Activated naive CD8-positive, alpha-beta T cell treated with anti-CD3 and anti-CD28 coated beads, Interleukin-2, amount 10 ng/mL, durations not matched to agents 7 days and 5 days (primary cell): ENCODE measurements at places on chromosomes 6 and 20.

DNA sequence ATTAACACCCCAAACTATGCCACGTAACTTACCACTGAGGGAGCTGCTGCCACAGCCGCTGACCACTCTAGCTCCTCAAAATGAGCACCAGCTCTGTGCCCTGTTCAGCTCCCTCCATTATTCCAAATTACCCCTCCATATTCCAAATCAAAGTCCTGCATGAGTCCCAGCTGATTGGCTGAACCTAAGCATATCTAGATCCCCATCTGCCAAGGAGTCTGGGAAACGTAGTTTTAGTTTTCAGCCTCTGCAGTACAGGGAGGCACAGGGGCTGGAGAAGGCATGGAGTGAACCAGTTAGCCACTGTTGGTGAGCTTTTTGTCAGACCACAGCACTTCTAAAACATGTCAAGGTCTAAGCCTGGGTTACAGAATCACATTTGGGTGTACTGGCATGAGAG lies 15.9 kb downstream of the UNC5CL start:
- H3K27ac ChIP-seq = no peak overlapping the region
- peaks cover 11% of the 10 kb centered on the region for H3K4me1 ChIP-seq

DNA sequence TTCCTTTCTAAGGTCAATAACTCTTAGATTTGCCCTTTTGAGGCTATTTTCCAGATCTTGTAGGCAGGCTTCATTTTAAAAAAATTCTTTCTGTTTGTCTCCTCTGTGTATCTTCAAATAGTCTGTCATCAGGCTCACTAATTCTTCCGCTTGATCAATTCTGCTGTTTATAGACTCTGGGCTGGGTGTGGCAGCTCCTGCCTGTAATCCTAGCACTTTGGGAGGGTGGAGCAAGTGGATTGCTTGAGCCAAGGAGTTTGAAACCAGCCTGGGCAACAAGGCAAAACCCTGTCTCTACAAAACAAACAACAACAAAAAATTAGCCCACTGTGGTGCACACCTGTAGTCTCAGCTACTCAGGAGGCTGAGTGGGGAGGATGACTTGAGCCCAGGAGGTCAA lies 40.0 kb upstream of the SCP2D1 start:
- peaks cover 15% of the 10 kb centered on the region for H3K27me3 ChIP-seq
- no peak overlapping the region for H3K4me3 ChIP-seq
- no peak overlapping the region for H3K27ac ChIP-seq
- H3K36me3 ChIP-seq = no peaks in the 10 kb centered on the region

DNA sequence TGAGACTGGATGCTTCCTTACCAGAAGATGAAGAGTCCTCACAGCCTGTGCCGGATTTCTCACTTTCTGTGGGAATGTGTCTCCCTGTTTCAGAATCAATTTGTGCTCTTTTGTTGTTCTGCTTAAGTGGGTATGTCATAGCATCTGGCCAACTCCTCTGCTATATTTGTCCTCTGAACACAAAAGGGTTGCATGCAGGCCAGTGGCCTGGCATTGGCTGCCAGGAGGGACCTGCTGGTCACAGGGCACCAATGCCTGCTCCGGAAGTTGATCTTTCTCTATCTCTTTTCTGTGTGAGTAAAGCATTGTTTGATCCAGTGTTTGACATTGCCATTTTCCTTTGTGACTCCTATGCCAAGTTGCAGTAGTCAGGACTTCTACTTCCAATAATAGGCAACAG lies 47.8 kb downstream of the JARID2 start:
- no peak for DNase-seq
- peak overlapping the region; percentile 68 for H3K27ac ChIP-seq
- peaks cover 31% of the 10 kb centered on the region for H3K36me3 ChIP-seq
- H3K27me3 ChIP-seq = no peaks in the 10 kb centered on the region
- no peak overlapping the region for H3K4me3 ChIP-seq

GRCh38 chr6:11650711-11651110 lies 113.2 kb downstream of the TMEM170B start:
- peaks cover 12% of the 10 kb centered on the region for H3K4me1 ChIP-seq
- no peak overlapping the region for H3K27ac ChIP-seq
- H3K27me3 ChIP-seq = peaks cover 8% of the 10 kb centered on the region
- no peaks in the 10 kb centered on the region for H3K36me3 ChIP-seq

- no peak for DNase-seq
- peaks cover 60% of the 10 kb centered on the region for H3K36me3 ChIP-seq
- H3K27me3 ChIP-seq = peaks cover 1% of the 10 kb centered on the region
These were observed 17.9 kb downstream of the AHI1 start for GRCh38 chr6:135479601-135480000.

DNA sequence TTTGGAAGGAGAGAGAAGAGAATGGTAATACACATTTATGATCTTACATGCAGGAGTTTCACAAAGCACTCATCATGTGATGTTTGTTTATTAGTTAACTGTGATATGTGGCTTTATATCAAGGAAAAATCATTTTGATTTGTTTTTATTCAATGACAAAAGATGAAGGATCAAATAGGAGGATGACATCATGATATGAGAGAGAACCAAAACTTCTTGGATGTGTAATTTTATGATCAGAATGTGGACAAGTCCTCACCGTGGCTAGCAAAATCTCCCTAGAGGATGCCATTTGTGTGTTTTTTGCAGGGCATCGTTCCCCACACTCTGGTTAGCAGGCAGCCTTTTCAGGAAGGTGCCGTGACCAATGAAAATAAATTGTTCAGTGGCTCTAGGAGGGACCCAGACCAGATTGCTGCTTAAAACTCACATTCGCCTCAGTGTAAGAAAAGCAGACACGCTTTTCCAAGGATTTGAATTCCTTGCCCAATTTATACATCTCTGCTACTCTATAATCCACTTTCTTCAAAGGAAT lies 552.7 kb downstream of the NKAIN2 start:
- H3K4me1 ChIP-seq = no peaks in the 10 kb centered on the region
- no peaks in the 10 kb centered on the region for H3K36me3 ChIP-seq
- no peaks in the 10 kb centered on the region for H3K27me3 ChIP-seq
- H3K27ac ChIP-seq = no peak overlapping the region

- no peaks in the 10 kb centered on the region for H3K36me3 ChIP-seq
- H3K27me3 ChIP-seq = peaks cover 2% of the 10 kb centered on the region
- no peak overlapping the region for H3K27ac ChIP-seq
- DNase-seq = no peak
These were observed 14.8 kb downstream of the ARMC12 start for GRCh38 chr6:35751594-35751993.

DNA sequence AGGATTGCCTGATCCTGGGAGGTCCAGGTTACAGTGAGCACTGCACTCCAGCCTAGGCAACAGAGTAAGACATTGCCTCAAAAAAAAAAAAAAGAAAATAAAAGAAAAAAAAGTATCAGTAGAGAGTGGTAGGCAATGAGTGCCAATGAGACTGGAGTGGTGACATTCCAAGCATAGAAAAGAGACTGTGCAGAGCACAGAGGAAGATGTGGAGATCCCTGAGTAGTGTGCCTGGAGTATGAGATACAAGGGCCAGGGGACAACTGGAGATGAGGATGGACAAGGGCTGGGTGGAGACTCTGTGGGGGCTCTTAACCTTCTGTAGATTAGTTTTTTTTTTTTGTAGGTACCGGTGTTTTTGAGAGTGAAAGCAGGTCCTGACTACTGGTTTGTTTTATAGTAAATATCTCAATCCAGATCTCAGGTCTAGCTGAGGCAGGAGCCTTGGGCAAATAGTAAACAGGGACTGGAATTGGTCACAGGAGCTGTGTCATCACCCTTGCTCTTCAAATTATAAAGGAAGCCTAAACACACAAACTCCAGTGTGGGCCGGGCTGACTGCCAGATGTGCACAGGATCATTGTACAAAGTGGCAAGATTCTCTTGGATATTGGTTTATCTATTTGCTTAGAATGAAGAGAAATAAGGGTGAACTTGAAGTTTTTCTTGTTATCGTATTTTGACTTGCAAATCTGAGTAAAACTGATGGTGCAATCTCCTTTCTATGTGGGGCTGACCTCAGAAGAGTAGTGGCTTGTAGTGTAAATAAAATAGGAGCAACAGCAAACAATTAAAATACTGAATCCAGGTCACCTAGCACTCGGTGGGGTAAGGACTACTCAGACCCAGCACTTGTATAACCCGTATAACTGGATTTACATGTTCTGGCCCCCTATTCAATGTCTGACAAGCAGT lies 144.9 kb downstream of the SOX4 start:
- peaks cover 4% of the 10 kb centered on the region for H3K27me3 ChIP-seq
- no peak overlapping the region for H3K4me3 ChIP-seq
- no peaks in the 10 kb centered on the region for H3K36me3 ChIP-seq
- peaks cover 3% of the 10 kb centered on the region for H3K4me1 ChIP-seq
- H3K27ac ChIP-seq = no peak overlapping the region

GRCh38 chr6:43275801-43276576 lies 22.1 kb upstream of the SLC22A7 start:
- DNase-seq = peak; percentile 56
- peak overlapping the region; percentile 81 for H3K4me3 ChIP-seq
- H3K27ac ChIP-seq = peak overlapping the region; percentile 67
- no peaks in the 10 kb centered on the region for H3K36me3 ChIP-seq
- H3K4me1 ChIP-seq = peaks cover 5% of the 10 kb centered on the region

DNA sequence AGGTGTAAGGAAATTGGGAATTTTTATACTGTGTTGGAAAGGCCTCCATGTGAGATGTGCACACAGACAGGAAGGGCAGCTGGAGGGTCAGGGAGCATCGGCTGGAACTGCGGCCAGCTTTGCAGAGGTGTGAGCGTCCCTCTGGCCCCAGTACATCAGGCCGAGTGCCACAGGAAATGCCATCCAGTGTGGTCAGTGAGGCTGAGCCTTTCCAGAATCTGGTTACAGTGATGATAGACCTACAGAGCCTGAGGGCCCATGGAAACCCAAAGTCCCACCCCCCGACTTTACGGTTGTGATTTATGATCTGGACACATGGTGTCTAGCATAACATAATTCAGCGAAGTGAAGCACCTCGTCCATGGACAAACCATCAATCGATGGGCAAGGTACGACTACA lies 137.3 kb upstream of the PDE10A start:
- no peaks in the 10 kb centered on the region for H3K4me1 ChIP-seq
- H3K36me3 ChIP-seq = no peaks in the 10 kb centered on the region
- DNase-seq = no peak
- H3K4me3 ChIP-seq = no peak overlapping the region

- no peak overlapping the region for H3K4me3 ChIP-seq
- H3K36me3 ChIP-seq = no peaks in the 10 kb centered on the region
- no peaks in the 10 kb centered on the region for H3K27me3 ChIP-seq
- H3K27ac ChIP-seq = no peak overlapping the region
- DNase-seq = no peak
These were observed 25.4 kb downstream of the FLRT3 start for GRCh38 chr20:14312001-14312400.

DNA sequence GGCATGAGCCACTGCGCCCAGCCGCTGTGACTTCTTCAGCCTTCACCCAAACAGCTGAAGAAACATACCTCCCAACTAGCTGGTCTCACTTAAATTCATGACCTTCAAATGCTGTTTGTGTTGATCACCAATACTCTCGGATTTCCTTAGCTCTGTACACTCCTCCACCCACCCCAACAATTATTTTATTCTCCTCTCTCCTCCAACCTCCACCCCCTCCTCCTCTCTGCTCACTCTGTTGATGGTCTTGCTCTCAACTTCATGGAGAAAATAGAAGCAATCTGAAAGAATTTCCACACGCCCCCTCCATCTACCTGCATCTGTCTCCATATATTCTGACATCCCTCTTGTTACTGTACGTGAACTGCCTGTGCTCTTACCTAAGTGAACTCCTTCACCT lies 6.6 kb upstream of the DLK2 start:
- H3K27me3 ChIP-seq = peaks cover 46% of the 10 kb centered on the region
- no peak overlapping the region for H3K4me3 ChIP-seq
- H3K36me3 ChIP-seq = no peaks in the 10 kb centered on the region
- no peak overlapping the region for H3K27ac ChIP-seq

DNA sequence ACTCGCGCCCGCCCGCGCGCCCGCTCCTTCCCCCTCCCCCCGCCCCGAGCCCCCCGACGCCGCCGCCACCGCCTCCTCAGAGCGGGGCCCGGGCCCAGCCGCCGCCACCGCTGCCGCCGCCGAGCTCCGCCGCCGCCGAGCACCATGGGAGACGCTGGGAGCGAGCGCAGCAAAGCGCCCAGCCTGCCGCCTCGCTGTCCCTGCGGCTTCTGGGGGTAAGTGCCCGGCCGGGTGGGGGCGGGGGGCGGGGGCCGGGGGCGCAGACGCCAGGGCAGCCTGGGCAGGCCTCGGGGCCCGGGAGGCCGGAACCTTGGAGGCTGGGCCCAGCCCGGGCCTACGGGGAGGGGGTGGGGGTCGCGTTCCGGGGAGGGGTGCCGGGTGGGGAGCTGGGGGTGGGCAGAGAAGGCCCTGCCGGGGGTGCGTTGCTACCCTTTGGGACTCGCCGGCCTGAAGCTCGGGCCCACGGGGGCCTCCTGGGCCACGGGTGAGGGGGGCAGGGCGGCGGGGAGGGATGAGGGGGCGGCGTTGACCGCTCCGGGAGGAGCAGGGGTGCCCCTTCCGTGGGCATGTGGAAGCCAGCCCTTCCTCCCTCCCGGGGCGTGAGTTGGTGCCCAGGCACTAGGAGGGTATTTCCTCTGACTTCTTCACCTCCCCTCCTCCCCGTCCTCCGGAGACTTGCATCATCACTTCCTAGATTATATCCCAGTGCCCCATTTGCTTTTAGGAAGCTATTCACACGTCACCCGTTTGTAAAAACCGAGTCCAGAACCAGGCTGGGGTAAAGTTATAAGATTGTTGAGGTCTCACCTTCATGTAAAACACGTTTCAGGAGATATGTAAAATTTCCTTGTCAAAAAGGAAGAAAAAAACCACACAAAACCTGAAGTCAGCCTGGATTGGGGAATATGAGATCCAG lies 533 bp downstream of the ZFAND3 start:
- peaks cover 2% of the 10 kb centered on the region for H3K27me3 ChIP-seq
- peak overlapping the region; percentile 95 for H3K27ac ChIP-seq
- H3K4me1 ChIP-seq = peaks cover 42% of the 10 kb centered on the region

DNA sequence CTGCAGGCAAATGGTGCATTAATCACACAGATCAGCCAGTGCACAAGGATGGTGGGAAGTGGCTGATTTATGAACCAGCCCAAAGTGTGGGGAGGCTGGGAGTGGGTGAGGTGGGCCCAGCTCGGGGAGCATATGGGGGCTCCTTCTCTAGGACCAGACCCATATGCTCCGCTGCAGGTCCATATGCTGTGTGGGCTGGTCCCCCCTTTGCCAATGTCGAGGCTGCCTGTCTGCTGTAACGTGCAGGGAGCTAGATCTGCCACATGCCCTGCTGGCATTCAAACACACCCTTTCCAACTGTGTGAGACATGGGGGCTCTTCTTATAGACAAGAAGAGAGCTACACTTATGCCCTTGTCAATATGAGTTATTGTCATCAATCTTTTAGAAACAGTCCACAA lies 566.3 kb downstream of the DHX35 start:
- H3K4me1 ChIP-seq = no peaks in the 10 kb centered on the region
- H3K4me3 ChIP-seq = no peak overlapping the region

- H3K36me3 ChIP-seq = no peaks in the 10 kb centered on the region
- no peak for DNase-seq
- H3K4me1 ChIP-seq = no peaks in the 10 kb centered on the region
- no peak overlapping the region for H3K27ac ChIP-seq
- H3K27me3 ChIP-seq = peaks cover 14% of the 10 kb centered on the region
These were observed 260.6 kb downstream of the PRL start for GRCh38 chr6:22036275-22036674.

DNA sequence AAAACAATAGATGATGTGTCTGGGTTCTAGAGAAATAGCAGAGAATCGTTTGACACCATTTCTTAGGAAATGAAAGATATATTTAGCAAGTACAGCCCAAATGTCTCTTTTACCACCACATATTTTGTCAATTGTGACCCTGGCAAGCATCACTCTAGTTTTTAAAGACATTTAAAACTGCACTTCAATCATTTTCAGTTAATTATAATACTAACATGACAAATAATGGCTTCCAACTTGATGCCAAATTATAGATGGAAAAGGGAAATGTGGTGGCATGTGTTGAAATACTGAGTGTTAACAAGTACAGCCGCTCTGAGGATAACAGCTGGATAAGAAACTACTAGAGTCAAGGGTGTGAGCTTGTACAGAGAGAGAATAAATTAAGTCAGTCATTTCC lies 648.9 kb downstream of the FRK start:
- H3K27me3 ChIP-seq = no peaks in the 10 kb centered on the region
- no peaks in the 10 kb centered on the region for H3K36me3 ChIP-seq
- H3K4me3 ChIP-seq = no peak overlapping the region
- no peak for DNase-seq
